ENCODE measurements at places on chromosomes 5 and 9. TPM values are rescaled to one million over a fixed set of nuclear protein-coding genes. Genes with fewer than 3 reads are reported as not detected.

- DNase-seq, result no peak
These were observed 34.9 kb upstream of the FGF1 start for GRCh38 chr5:142720641-142721271.

DNA sequence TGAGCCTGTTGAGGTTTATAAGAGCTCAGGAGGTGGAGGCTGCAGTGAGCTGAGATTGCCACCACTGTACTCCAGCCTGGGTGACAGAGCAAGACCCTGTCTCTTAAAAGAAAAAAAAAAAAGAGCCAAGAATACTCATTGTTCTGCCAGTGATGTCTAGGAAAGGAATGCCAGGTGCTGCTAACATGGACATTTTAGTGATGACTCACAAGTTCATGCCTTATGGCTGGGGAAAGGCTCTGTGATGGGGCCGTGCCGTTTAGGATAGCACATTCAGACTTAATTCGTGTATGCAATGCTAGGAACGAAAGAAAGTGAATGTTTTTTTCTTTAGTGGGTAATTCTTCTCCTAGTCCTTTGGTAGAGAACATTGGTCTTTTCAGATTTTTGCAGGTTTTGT lies 134.2 kb downstream of the ARHGAP26 start:
- no peak for DNase-seq

The NRG2 gene
- total RNA-seq, result 2.3 TPM

The ARL14EPL gene
- 1.7 TPM for total RNA-seq

The ENTPD2 gene
- 0.92 TPM for total RNA-seq

GRCh38 chr5:94715768-94716167 lies 97.3 kb downstream of the SLF1 start:
- no peak for DNase-seq

The TMEM174 gene
- not detected for total RNA-seq

DNA sequence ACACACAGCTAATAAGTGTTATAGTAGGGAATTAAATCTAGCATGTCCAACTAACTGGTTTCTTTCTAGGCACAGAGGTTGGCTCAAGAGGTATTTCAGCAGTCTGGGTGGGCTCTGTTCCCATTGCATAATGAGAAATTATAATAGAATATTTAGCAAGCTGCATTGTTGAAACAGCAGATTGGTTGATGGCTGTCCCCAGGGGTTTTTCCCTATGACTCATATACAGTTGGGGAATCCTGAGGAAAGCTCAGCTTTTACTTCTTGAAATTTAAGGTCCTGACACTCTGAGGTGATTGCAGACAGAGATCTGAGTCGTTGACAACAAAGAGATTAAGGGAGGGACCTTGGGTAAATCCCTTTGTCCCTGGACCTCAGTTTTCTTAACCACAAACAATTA lies 38.3 kb upstream of the TNFSF8 start:
- DNase-seq, result no peak
